ENCODE measurements at places on chromosomes 12 and 14.

DNA sequence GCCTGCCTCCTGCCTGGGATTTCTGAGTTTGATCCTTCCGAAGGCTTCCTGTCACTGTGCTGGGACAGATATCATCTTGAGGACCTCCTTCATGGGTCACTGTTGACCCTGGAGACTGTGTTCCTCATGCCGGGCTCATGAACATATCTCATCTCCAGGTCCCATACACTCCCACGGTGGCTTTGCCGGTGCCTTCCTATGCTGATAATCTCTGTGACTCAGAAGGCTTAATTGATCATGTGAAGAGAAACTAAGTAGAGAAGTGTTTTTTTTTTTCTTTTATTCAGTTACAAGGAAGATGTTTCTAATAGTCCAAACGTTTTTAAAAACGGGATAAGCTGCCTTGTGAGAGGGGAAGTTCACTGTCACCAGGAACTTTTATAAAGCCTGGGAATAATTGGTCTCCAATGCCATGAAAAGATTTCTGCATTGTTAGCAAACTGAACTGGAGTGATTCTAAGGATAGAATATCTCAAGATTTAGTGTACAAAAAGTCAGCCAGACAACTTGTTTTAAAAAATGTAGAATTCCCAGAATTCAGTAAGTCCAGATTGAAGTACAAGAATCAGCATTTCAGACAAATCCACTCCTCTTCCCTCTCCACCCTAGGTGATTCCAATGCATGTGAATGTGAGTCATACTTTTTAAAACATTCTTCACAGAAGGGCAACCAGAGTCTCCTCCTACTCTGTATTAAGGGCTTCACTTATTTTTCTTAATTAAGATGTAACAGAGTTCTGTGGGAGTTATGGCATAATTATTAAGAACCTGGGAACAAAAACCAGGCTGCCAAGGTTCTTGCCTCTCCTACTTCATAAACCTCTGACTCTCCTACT lies 139.8 kb upstream of the LGR5 start:
- no peak for DNase-seq

DNA sequence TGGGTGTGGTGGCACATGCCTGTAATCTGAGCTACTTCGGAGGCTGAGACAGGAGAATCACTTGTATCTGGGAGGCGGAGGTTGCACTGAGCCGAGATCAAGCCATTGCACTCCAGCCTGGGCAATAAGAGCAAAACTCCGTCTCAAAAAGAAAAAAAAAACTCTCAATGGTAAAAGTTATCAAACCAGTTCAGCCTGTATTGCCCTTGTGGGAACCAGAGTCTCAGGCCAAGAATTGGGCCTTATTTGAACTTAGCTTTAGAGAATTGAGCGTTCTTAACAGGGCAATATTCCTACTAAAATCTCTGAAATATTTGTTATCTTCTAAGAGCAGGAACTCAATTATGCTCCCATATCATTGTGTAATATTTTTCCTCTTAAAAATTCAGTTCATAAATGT lies 7.7 kb upstream of the MDM2 start:
- no peak for DNase-seq

DNA sequence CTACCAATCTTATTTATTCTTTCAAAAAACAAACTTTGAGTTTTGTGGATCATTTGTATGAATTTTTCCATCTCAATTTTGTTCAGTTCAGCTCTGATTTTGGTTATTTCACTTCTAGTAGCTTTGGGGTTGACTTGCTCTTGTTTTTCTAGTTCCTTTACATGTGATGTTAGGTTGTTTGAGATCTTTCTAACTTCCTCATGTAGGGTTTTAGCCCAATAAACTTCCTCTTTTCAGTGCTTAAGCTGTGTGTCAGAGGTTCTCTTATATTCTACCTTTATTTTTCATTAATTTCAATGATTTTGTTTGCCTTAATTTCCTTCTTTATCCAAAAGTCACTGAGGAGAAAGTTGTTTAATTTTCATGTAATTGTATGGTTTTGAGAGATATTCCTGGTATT lies 860.4 kb upstream of the FBXO33 start:
- DNase-seq, result no peak

DNA sequence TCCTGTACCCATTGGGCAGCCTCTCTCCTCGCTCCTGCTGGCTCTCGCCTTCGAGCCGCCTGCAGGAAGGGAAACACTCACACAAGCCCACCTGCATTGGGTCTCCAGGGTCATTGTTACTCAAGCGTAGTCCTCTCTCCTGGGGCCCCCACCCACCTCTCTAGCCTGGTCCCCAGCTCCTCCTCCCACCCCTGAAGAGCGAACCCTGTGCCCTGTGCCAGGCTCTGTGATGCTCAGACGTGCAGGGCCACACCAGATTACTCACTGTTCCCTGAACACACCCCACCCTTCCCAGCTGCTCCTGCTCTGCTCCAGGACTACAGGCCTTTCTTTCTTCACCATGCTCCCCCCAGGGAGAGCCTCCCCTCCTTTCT lies 88.1 kb downstream of the NINJ2 start:
- DNase-seq, result no peak

- no peak for DNase-seq
Observed at GRCh38 chr12:9880532-9881078, 684 bp upstream of the KLRF2 start.

GRCh38 chr12:122423258-122424165 lies 1.0 kb upstream of the CLIP1 start:
- DNase-seq, result no peak

DNA sequence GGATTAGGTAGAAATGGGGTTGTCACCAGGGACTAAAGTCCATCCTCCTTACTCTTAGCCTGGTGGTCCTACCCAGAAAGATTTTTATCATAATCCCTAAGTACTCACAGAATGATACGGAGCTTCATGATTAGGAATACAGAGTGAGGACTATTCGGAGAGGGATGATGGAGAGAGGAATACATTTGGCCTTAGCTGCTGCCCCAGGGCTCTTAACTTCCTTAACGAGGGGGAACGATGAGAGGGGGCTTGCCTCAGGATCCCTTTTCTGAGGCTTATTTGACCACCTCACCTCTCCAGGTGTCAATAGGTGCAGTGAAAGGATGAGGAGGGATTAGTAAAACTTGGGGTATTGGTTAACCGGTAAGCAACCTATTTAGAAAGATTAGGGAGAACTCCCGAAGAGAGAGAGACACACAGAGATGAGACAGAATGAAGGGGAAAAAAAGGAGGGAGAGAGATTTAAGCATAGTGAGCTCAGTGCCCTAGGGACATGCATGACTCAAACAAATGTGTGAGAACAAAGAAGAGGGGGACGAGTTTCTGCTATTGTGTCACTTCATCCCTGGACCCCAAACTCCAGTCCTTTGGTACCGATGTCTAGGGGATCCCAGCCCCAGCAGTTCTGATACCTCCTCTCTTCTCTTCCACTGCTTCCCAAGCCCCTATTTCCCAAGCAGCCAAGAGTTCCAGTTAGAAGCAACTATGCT lies 1.1 kb downstream of the NFE2 start:
- no peak for DNase-seq

GRCh38 chr14:42884100-42884499 lies 1277.4 kb downstream of the LRFN5 start:
- DNase-seq, result no peak

DNA sequence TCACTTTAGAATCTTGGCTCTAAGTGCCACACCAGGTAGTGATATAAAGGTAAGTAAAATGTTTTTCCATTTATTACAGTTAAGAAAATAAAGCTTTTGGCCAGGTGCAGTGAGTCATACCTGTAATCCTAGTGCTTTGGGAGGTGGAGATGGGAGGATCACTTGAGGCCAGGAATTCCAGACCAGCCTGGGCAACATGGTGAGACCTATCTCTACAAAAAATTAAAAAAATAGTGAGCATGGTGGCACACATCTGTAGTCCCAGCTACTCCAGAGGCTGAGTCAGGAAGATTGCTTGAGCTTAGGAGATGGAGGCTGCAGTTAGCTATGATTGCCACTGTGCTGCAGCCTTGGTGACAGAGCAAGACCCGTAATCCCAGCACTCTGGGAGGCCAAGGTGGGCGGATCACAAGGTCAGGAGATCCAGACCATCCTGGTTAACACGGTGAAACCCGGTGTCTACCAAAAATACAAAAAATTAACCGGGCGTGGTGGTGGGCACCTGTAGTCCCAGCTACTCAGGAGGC lies 5.0 kb downstream of the FANCM start:
- DNase-seq, result no peak

GRCh38 chr12:53381731-53382630 lies 2.0 kb downstream of the SP1 start:
- DNase-seq, result no peak

- DNase-seq, result no peak
Observed at GRCh38 chr14:102901633-102902032, 20.8 kb upstream of the AMN start.

DNA sequence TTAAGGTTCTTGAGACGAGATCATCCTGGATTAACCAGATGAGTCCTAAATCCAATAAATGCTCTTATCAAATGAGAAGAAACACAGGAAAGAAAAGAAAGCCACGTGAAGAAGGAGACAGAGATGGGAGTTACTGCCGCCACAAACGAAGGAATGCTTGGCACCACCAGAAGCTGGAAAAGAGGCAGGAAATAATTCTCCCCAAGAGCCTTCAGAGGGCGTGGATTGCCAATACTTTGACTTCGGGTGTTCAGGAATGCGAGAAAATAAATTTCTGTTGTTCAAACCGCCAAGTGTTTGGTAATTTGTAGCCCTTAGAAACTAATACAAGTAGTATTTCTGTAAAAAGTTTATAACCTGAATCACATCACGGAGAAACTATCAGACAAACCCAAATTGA lies 31.3 kb downstream of the ABCD2 start:
- no peak for DNase-seq

GRCh38 chr14:104372390-104373054 lies 207.0 kb upstream of the C14orf180 start:
- DNase-seq, result no peak

GRCh38 chr14:100748403-100748802 lies 21.7 kb downstream of the DLK1 start:
- DNase-seq, result no peak

- no peak for DNase-seq
Observed at GRCh38 chr12:15852383-15852782, 29.8 kb upstream of the STRAP start.

DNA sequence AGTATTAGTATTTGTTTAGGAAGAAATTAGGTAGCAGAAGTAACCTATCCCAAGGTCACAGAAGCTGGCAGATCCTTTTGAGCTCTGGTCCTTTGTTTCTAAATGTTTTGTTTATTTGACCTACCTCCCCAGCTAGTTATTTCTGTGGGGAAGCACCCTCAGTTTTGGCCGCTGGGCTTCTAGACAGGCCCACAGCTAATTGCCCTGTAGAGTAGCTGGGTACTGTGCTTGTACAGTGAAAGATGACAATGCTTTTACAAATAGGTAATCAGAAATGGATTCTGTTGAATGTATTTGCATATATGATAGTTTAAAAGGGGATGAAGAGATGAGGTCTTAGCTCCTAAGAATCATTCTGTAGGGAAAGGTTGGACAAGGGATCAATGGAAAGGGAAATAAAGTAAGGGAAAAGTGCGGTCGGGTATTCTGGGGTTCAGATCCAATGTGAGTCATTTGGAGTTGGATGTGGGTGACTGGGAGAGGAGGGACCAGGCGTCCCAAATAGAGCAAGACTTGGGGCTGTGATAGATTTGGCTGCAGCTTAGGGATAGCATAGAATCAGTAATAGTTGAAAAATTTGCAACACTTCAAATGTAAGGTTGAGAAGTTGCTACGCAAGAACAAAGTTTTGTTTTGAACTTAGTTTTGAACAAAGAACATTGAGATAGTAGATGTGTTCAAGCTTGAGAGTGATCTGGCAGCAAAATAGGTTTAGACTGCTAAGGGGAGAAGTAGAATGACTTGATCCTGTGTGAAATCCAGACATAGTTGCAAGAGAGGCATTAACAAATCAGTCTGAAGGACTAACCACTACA lies 3.6 kb downstream of the NUDT4 start:
- no peak for DNase-seq

- DNase-seq, result no peak
Observed at GRCh38 chr12:571795-572531, 91.3 kb downstream of the NINJ2 start.

DNA sequence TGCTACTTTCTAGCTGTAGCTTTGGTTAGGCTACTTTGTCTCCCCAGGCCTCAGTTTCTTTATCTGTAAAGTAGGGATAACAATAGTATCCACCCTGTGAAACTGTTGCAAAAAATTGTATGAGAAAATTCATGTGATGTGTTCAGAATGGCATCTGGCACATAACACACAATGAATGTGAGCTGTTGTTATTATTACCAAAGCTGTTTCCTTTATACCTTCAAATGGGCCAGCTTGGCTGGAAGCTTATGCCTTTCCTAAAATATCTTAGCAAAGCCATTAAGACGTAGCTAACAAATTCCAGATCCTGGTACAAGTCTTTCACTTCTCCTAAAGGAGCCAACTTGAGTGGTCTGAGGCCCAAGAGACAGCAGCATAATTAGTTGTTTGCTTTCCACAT lies 25.2 kb upstream of the MANSC4 start:
- DNase-seq, result no peak

All from stimulated activated CD8-positive, alpha-beta memory T cell treated with anti-CD3 and anti-CD28 coated beads, Interleukin-15, amount 100 ng/mL, for 4 hours (primary cell).